ENCODE measurements at places on chromosomes 5 and 9.

- no peak for DNase-seq
Measured at GRCh38 chr9:122228568-122229484, at the start of gene LHX6. Gene LHX6, minus strand, starts transcription at chr9:122228957. Its CDS starts 217 bp downstream, at chr9:122228740.

GRCh38 chr9:15140051-15140450 lies 167.0 kb downstream of the TTC39B start:
- no peak for DNase-seq

GRCh38 chr5:176491101-176491502 lies 42.9 kb downstream of the FAF2 start:
- no peak for DNase-seq

GRCh38 chr5:72477644-72478043 lies 29.6 kb downstream of the ZNF366 start:
- no peak for DNase-seq

DNA sequence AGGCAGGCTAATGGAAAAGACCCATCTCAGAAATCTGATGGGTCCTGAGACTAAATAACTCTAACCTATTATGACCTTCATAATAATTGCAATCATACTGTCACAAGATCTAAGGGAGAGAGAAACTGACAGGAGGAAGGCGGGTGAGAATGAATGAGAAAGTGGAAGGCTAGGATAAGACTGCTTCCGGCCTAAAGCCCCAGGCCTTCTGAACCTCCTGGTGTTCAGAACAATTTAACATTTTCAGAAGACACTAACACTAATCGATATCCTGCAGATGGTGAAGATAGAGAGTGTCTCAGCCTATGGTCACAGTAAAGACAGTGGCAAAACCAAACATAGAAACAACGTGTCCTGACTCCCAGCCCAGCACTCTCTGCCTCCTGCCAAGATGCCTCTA lies 1.2 kb downstream of the RPS14 start:
- no peak for DNase-seq

GRCh38 chr5:108797396-108797795 lies 49.7 kb downstream of the FER start:
- DNase-seq = no peak

DNA sequence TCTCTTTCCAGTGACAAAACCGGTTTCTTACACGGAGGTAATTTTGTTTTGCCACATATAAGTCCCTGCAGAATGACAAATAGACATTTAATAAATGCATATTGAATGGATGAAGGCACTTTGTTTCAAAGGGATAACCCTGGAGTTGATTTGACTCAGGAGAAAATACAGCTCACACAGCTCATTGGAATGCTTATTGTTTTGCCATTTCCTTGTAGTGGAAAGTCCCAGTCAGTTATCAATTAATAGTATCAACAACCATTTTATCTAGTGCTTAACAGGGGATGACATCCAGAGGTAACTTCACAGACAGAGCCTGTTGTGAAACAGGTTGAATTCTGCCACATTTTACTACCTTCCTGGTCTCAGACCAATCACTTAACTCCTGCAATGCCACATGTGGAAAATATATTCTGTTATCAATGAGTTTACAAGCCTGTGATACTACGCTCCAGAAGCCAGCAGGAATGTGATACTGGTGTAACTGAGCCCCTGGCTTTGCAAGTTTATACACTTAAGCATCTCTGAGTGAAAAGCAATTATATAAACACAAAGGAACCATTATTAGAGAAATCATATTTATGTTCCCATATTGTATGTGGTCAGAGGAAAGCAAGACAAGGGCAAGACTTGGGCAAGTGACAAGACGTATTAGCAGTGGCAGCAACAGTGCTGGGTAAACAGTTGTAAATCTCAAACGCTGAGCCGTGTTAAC lies 123.1 kb upstream of the ANKRD55 start:
- no peak for DNase-seq

GRCh38 chr9:98594546-98595160 lies 114.1 kb downstream of the GABBR2 start:
- no peak for DNase-seq

GRCh38 chr5:170316937-170317336 lies 19.4 kb upstream of the LCP2 start:
- DNase-seq = no peak

DNA sequence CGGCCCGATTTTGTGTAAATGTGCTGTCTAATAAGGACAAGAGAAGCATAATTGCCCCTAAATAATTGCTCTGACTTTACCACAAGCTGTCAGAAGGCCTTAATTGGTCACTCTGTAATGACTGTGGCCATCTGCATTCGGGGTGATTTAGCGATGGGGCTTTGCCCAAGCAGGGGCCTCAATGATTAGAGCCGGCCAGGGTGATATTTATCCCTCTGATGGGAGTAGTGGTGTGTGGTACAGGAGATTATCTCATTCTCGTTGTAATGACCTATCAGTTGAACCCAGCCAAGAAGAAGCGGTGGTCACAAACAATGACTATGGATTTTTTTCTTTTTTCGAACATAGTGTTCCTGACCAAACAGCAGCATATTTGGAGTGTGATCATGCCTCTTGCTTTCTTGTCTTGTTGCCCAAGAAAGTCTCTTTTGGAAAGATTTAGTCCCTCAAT lies 72.0 kb upstream of the SAP30L start:
- no peak for DNase-seq

GRCh38 chr5:59744531-59744992 lies 149.0 kb downstream of the PDE4D start:
- DNase-seq = no peak

- DNase-seq = no peak
Measured at GRCh38 chr9:118652912-118653311, 716.3 kb downstream of the BRINP1 start.

- DNase-seq = no peak
Measured at GRCh38 chr9:126980231-126980630, 65.6 kb downstream of the RALGPS1 start.

- no peak for DNase-seq
Measured at GRCh38 chr5:98349251-98349989, 424.0 kb upstream of the RGMB start.

DNA sequence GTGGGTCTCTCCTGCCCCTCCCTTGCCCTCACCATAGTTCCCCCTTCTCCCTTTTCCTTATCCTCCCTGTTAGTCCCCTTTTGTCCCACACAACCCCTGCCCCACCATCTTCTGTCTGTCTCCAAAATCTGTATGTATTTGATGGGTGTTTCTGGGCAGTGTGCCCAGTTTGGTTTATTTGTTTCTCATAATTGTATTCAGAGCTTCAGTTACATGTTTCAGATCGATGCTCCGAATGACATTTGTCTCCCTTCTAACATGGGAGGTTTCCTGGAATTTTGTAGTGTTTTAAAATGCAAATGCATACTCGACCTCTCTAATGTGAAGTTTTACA lies 22.2 kb downstream of the FBXL7 start:
- no peak for DNase-seq
